GM18507 (cell line): ENCODE measurements at places on chromosomes 6 and 20.

- DNase-seq = no peak
Measured at GRCh38 chr20:41268402-41268801, 49.1 kb downstream of the ZHX3 start.

GRCh38 chr6:17292600-17293133 lies 11.5 kb downstream of the RBM24 start:
- no peak for DNase-seq

DNA sequence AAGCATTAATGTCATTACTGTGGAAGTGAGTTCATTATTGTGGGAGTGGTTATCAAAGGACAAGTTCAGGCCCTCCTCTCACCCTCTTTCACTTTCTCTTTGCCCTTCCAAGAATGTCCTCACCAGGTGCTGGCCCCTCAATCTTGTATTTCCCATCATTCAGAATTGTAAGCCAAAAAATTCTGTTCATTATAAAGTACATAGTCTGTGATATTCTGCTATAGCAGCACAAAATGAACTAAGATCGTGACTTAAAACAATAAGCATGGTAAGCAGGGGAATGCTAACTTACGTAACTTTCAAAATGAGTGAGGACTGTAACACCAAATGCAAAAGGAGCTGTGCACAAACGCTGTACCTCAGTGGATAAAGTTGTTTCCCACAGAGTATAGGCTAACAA lies 515.7 kb upstream of the BTBD3 start:
- DNase-seq = no peak

DNA sequence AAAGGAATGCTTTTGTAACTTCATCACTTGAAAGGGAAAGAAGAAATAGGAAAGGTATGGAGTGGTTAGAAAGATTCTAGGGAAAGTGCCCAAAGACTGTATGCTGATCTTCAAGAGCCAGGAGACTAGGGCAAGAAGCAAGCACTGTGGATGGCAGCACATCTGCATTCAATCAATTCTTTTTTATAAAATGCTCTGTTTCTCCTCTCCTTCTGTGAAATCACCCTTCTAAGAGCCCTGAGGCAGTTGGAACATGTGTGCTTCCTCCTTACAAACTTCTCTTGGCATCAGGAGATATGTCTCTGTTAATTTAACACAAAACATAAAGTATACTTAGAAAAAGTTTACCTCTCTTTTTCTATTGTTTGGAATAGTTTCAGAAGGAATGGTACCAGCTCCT lies 1162.2 kb upstream of the GJE1 start:
- no peak for DNase-seq

- no peak for DNase-seq
Measured at GRCh38 chr6:28922004-28922820, 1.6 kb downstream of the TRIM27 start.

GRCh38 chr6:26414281-26414680 lies 12.2 kb downstream of the BTN3A1 start:
- no peak for DNase-seq

DNA sequence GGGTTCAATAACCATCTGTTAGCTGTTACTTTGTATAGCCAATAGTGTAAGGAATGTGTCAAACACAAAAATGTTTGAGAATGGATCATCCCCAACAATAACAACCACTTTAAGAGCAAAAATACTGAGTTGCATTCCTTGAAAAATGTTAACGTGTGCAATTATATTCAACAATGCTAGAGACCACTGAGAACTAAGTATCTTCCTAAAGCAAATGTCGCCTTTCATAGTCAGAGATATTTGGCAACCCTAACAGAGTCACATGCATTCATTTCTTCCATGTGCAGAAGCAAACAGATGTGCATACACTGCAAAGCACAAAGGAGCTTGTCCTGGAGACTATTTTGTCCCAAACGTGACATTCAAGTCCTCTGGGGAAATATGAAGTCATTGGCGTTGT lies 448.6 kb downstream of the GJA1 start:
- DNase-seq = no peak

DNA sequence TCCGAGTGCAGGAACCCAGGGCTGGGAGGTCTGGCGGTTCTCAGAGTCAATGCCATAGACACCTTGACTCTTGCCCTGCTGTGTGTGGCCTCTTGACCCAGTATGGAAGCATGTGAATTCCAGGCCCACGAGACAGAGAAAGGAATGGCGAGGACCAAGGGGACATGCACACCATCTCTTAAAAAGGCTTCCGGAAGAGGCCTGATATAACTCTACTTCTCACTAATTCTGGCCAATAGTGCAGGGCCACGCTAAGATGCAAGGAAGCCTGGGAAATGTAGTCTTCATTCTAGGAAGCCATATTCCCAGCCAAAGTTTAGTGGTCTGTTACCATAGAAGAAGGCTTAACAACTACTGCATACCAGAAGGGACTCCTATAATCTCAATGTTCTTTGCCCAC lies 177.0 kb upstream of the KCNG1 start:
- no peak for DNase-seq
